ENCODE measurements at places on chromosomes 7 and 10. TPM values are rescaled to one million over a fixed set of nuclear protein-coding genes. Genes with fewer than 3 reads are reported as not detected.

The TRPV5 gene
- not detected for total RNA-seq

The LRRC4 gene
- 0.65 TPM for total RNA-seq

The C7orf25 gene
- 2.2 TPM for total RNA-seq

The TFEC gene
- total RNA-seq = 1.3 TPM

The GIMAP5 gene
- total RNA-seq = 435 TPM

The TAS2R5 gene
- 0.22 TPM for total RNA-seq

The ASB10 gene
- total RNA-seq = not detected

The CDHR1 gene
- under 0.01 TPM for total RNA-seq

The CAPZA2 gene
- total RNA-seq = 186 TPM

The EXOC4 gene
- total RNA-seq = 80.0 TPM

The CPN1 gene
- not detected for total RNA-seq

The PSTK gene
- total RNA-seq = 2.4 TPM

The EPO gene
- total RNA-seq = not detected

The SLC26A3 gene
- total RNA-seq = not detected

The HMX2 gene
- not detected for total RNA-seq

The CD36 gene
- total RNA-seq = 157 TPM

The CFAP43 gene
- under 0.01 TPM for total RNA-seq

The NME8 gene
- total RNA-seq = not detected

The GNG11 gene
- total RNA-seq = 479 TPM

The PAPOLB gene
- total RNA-seq = under 0.01 TPM

The ANKRD1 gene
- total RNA-seq = 350 TPM

The JAKMIP3 gene
- 0.20 TPM for total RNA-seq

The SPDYE9 gene
- total RNA-seq = not detected

The TMEM236 gene
- total RNA-seq = 0.65 TPM

The SLC26A5 gene
- 1.4 TPM for total RNA-seq

The CYP26A1 gene
- 0.44 TPM for total RNA-seq

The BMPER gene
- 0.44 TPM for total RNA-seq

The PRSS37 gene
- not detected for total RNA-seq

The MAPK8 gene
- total RNA-seq = 37.3 TPM

The PDE1C gene
- under 0.01 TPM for total RNA-seq

The FOXP2 gene
- 13.7 TPM for total RNA-seq
